Activated T-cell treated with anti-CD3 and anti-CD28 coated beads, Interleukin-2, amount 50 U/mL, for 24 hours (primary cell): ENCODE measurements at places on chromosomes 11 and 22.

GRCh38 chr22:16847271-16847670 lies 22.1 kb upstream of the XKR3 start:
- DNase-seq, result no peak

DNA sequence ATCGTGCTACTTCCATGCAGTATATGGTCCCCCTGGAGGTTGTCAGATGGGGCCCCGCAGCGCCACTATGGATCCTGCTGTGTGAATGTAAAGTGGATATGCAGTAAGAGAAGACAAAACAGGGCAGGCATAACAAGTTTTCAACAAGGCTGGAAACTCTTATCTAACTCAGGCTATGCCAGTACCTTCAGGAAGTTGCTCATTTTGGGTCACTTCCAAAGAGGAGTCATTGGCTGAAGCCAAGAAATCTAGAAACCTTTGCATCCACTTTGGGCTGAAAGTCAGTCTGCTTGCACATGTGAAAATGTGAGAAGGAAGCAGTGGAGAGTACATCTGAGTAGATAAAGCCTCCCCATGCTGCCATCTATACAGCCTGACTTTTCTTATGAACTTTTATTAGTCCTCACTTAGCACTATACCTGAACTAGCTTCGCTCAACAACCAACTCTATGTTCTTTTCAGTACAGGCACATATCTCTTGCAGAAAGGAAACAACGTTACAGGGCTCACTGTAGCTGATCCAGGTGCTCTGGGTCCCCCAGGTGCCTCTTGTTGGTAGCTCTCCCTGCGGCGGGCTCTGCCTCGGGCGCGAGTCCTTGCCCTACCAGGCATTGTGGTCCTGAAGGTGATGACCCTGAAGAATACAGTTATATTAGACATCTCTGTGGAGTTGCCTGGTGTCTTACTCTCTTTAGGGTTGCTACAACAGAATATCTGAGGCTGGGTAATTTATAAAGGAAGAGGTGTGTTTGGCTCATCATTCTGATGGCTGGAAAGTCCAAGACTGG lies 12.4 kb downstream of the PIWIL3 start:
- no peak for DNase-seq

- peak; percentile 62 for DNase-seq
Observed at GRCh38 chr11:63767565-63768236, 874 bp downstream of the ZFTA start.

GRCh38 chr11:112477581-112478317 lies 217.1 kb upstream of the PLET1 start:
- no peak for DNase-seq

DNA sequence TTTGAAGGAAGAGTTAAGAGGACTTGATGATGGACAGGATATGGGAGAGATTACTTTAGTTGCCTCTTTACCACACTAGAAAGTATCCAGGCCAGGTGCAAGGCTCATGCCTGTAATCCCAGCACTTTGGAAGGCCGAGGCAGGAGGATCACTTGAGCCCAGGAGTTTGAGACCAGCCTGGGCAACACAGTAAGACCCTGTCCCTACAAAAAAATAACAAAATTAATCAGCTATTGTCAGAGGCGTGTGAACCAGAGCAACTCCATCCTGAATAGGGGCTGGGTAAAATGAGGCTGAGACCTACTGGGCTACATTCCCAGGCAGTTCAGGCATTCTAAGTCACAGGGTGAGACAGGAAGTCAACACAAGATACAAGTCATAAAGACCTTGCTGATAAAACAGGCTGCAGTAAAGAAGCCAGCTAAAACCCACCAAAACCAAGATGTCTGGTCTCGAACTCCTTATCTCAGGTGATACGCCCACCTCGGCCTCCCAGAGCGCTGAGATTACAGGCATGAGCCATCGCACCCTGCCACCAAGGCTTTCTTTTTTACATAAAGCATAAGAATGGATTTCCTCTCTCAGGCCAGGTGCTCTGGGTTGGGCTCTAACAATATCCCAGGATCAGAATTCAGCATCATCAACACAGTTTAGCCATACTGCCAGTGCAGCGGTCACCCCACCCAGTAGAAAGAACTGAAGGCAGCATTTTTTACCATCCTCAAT lies 17.8 kb downstream of the PI4KA start:
- no peak for DNase-seq

DNA sequence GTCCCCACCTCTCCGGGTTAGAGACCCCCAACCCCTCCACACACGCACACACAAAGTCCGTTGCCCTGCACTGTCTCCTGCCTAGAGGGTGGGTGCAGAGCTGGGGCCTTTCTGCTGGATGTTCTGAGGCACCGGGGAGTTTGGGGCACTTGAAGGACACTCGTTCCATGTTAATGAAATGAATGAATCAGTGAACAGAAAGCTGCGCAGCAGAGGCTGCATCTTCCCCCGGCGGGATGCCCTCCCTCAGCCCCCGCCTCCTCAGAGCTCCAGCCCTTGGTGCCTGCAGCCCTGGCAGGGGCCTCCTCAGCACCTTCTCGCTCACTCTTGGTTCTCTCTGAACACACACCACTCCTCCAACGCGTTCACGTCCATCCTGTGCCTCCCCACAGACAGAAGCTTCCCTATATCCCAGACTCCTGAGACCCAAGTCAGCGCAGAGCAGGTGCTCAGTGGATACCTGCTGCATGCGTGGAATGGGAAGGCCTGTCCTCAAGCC lies 611.9 kb downstream of the TBC1D22A start:
- no peak for DNase-seq

- no peak for DNase-seq
Observed at GRCh38 chr22:31896472-31896871, 47.9 kb upstream of the YWHAH start.

GRCh38 chr11:100174881-100175280 lies 512.2 kb upstream of the ARHGAP42 start:
- DNase-seq, result no peak

GRCh38 chr11:123413636-123414035 lies 16.4 kb upstream of the GRAMD1B start:
- DNase-seq, result no peak

DNA sequence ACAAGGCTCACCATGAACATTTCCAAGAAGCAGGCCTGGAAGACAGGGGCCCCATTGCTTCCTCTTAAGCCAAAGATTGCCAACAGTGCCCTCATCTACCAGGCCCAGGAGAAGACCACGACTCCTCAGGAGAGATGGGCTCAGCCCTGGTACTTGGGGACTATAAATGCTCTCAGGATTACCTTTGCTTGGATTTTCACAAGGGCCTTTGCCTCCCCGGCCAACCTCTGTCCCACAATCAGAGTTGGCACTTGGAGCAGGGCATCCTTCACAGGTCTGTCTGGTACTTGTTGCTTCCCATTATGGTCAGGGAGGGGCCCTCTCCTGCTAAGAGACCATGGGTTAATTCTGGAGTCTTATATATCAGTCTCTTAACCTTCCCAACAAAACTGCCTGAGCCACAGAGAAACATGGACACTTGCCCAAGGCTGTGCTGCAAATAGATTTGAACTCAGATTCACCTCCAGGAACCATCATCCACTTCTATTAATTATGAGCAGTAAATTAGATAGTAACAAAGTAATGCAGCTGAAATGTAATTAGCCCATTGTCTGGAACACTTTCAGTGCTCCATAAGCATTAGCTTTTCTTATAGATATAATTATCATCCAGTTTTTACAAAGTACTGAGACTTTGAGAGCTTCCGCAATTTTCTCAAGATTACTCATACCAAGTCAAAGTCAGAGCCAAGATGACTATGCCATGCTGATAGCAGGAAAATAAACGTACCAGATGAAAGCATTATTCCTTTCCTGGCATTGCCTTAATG lies 33.5 kb downstream of the POU2AF3 start:
- DNase-seq, result no peak

DNA sequence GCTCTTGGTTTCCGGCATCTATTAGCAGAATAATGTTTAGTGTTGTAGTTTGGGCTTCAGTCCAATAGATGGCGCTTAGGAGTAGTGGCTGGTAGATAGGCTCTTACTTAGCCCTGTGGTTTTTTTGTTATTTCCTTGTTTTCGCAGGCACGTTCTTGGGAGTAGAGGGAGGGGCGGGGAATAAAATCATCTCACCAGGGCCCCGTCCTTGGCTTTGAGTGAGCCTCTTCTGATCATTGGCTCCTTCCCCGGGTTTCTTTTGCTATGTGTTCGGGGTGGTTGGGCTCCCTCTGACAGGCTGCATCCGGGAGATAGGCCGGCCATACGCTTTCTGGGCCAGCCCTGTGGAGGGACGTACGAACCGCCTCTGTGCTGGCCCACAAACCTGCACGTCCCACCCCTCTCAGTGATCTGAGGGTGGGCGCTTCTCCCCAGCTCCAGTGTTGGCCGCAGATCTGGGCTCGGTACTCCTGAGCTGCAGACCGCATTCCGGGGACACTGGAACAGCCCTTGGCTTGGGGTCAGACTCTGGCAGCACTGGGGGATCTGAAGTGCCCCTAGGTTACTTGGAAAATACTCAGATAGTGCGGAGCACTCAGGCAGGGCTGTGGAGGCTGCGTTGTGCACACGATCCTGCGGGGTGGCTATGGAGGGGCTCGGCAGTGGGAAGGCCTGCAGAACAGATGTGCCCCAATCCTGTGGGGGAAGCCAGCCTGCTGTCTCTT lies 217.0 kb downstream of the DYNC2H1 start:
- DNase-seq, result no peak
